ENCODE measurements at places on chromosomes 13 and 19. TPM values are rescaled to one million over a fixed set of nuclear protein-coding genes. Genes with fewer than 3 reads are reported as not detected.
A peak's percentile ranks its signal among the peaks of the same experiment; 100 is the strongest.

GRCh38 chr19:16508546-16508945 is 12.4 kb downstream of the C19orf44 start:
- no peak for DNase-seq

The ZNF529 gene
- 3.5 TPM for total RNA-seq

The MBD3 gene
- total RNA-seq: 46.0 TPM

DNA sequence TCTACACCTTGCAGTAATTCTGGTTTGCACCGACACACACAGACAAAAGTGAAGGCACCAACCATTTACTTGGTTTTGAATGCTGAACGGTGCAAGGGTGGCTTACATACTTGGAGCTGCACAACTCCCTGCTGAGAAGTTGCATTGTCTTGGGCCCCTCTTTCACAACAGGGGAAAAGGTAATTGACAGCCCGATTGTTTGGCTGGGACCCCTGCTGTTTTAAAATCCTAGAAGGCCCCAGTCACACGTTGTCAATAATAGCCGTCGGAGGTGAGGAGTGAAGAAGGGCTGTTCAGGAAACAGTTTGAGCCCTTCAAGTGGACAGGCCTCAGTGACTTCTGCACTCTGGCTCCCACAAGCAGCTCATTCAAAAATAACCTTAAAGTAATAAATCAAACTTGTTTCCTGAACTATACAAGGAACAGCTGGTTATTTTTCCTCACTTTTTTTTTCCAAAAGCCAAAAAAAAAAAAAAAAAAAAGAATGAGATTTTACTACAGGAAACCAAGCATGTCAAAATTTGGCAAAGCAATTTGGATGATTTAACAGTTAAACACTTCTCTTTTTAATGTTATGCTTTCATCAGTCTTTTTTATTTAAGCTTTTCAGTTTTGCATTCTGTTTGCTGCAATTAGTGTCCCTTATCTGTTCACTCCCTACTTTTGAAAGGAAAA is 19.0 kb upstream of the SPRY2 start:
- DNase-seq: peak; percentile 75

DNA sequence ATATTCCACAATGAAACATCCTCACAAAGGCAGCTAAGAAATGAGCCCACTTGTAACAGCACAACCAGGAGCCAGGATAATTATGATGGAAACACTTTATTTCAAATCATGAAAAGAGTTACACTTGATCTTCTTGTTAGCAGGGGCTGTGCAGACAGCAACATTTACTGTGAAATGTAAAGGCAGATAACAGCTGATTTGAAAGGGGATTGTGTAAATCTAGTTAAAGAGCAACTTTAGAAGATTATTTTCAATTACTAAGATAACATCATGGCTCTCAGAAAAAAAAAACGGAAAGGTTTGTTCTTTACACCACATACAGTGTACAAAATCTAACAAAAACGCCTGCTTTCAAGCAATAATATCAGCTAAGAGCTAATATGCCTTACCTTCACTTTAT is 22.4 kb downstream of the ENOX1 start:
- DNase-seq: no peak

- no peak for DNase-seq
Observed at GRCh38 chr19:18073197-18073596, 13.5 kb downstream of the IL12RB1 start.
